ENCODE measurements at places on chromosomes 2 and 18.
A peak's percentile ranks its signal among the peaks of the same experiment; 100 is the strongest.

DNA sequence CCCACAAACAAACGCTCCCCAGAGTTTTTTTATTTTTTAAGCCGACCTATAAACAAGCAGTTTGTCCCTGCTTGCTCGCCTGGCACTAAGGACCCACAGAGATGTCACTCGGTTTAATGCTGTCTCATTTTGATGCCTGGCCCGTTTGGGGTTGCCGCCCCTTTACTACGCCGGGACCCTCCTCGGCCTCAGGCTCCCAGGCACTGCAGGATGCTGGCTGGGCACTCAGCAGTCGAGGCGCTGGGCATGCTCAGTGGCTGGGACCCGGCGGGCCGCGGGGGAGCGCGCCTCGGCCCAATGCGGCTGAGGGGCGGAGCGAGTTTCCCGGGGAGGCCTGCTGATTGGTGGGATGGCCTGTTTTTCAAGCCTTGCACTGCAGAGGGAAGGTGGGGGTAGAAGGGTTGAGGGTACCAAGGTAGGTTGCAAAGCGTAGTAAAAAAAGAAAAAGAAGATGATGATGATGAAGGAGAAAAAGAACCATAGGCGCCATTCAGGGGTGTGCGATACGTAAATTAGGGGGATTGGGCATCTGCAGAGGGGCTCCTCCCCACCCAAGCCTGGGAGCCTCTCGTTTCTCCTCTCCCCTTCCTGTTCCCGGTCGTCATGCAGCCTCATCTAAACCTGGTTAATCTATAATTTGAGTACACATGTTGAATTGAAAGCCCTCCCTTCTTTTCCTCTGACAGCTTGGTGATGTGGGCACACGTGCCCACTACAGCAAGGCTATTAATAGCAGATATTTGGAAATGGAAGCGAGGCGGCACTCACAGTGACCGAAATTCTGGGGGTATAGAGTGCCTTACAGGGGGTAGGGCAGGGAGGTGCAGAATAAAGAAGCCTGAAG, 1.5 kb upstream of the IRS1 start:
- peak overlapping the region; percentile 52 for H3K27ac ChIP-seq
- H3K4me3 ChIP-seq, result peak overlapping the region; percentile 79
- H3K4me1 ChIP-seq, result peaks cover 14% of the 10 kb centered on the region
- H3K27me3 ChIP-seq, result peaks cover 13% of the 10 kb centered on the region
- no peaks in the 10 kb centered on the region for H3K36me3 ChIP-seq

DNA sequence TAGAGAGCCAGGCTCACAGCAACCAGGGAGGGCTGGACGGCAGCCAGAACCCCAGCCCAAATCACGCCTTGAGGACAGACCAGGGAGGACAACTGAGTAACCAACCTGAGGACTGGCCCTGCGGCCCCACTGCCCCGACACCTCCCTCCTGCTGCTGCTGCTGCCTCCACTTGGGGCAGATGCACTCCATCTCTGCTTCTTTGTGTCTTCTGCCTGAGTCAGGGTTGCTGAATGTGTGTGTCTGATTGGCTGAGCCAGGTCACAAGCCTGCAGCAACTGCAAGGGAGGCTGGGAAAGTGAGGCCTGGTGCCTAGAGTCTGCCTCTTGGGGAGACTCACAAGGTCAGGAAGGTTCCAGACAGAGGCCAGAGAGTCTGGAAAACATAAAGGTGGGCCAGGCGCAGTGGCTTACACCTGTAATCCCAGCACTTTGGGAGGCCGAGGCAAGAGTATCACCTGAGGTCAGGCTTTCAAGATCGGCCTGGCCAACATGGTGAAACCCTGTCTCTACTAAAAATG, 83.4 kb downstream of the ZFP36L2 start:
- peak overlapping the region; percentile 71 for H3K27ac ChIP-seq
- peaks cover 16% of the 10 kb centered on the region for H3K36me3 ChIP-seq
- peak overlapping the region; percentile 80 for H3K4me3 ChIP-seq
- no peaks in the 10 kb centered on the region for H3K27me3 ChIP-seq
- peaks cover 49% of the 10 kb centered on the region for H3K4me1 ChIP-seq

GRCh38 chr2:216501854-216502253, 3.2 kb downstream of the RPL37A start:
- H3K4me1 ChIP-seq, result peaks cover 58% of the 10 kb centered on the region
- H3K4me3 ChIP-seq, result peak overlapping the region; percentile 95
- H3K27me3 ChIP-seq, result no peaks in the 10 kb centered on the region
- H3K27ac ChIP-seq, result no peak overlapping the region
- H3K36me3 ChIP-seq, result peaks cover 89% of the 10 kb centered on the region

DNA sequence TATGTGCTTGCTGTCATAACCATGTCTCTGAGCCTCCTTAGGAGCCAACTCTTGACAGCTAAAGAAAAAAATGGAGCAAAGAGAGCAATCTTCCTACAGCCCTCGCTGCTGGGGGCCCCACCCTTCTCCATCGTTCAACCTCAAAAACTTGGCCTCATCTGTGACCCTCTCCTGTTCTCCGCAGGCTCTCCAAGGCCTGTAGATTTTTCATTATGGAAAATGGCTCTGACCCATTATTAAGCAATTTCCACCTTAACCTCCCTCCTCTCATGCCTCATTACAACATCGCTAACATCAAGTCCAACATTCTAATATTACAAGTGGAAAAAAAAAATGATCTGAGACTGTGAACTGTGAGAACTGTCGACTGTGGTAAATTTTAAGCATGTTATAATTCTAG, 98.7 kb downstream of the SLC8A1 start:
- no peaks in the 10 kb centered on the region for H3K27me3 ChIP-seq
- H3K4me1 ChIP-seq, result no peaks in the 10 kb centered on the region
- no peak for DNase-seq
- H3K4me3 ChIP-seq, result no peak overlapping the region
- no peaks in the 10 kb centered on the region for H3K36me3 ChIP-seq
- no peak overlapping the region for H3K27ac ChIP-seq

DNA sequence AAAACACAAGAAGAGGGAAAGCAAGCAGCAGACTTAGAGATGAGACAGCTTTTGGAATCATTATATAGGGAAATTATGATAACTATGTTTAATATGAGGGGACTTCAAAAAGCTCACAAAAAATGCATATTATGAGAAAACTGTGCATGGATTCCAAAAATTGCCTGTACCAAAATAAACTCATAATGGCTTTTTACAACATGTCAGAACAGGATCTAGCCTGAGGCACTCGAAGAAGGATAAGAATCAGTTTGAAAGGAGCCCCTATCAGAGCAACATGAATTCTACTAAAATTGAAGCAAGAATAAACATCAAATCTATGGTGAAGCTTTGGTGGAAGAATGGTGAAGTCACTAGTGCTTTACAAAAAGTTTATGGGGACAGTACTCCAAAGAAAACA, 187.4 kb downstream of the RDH14 start:
- no peaks in the 10 kb centered on the region for H3K4me1 ChIP-seq
- no peaks in the 10 kb centered on the region for H3K36me3 ChIP-seq
- H3K4me3 ChIP-seq, result no peak overlapping the region
- H3K27ac ChIP-seq, result no peak overlapping the region
- DNase-seq, result no peak
- peaks cover 16% of the 10 kb centered on the region for H3K27me3 ChIP-seq

- DNase-seq, result no peak
- H3K36me3 ChIP-seq, result no peaks in the 10 kb centered on the region
- no peak overlapping the region for H3K4me3 ChIP-seq
- H3K27ac ChIP-seq, result no peak overlapping the region
Measured at GRCh38 chr2:123080331-123080730, 944.8 kb upstream of the CNTNAP5 start.

DNA sequence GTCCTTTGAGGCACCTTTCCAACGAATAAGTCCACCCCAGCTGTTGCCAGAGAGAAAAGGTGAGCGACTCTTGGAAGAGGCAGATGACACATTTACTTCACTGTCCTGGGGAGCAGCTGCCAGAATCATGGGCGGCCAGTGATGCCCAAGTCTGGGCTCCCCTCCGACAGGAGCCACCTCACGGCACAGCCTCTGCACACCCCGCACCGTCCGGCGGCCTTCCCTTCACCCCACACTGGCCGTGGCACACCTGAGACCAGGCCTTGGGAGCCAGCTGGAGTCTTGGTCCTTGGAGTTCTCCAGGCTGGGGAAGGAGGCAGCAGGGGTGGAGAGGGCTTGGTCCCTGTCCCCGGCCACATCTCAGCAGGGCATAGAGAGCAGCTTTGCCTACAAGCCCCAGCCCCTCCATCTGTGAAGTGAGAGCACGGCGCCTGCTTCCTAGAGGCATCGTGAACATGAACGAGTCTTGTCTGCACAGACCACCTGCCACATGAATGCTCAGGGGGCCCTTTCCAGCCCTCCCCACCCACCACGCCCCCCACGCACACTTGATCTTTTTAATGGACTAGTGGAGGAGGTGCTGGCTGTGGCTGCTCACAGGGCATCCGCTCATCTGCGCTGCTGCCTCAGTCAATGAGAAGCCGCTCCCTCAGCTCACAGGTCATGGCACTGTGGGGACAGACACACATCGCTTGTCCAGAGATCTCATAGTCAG, 400.2 kb upstream of the MYT1L start:
- H3K4me3 ChIP-seq, result no peak overlapping the region
- H3K36me3 ChIP-seq, result no peaks in the 10 kb centered on the region
